ENCODE measurements at places on chromosomes 2 and 18. TPM values are rescaled to one million over a fixed set of nuclear protein-coding genes. Genes with fewer than 3 reads are reported as not detected.
A peak's percentile ranks its signal among the peaks of the same experiment; 100 is the strongest.

- no peaks in the 10 kb centered on the region for H3K36me3 ChIP-seq
- no peaks in the 10 kb centered on the region for H3K4me1 ChIP-seq
- no peak overlapping the region for H3K4me3 ChIP-seq
- no peak for DNase-seq
Observed at GRCh38 chr2:88651646-88652045, 24.4 kb upstream of the EIF2AK3 start.

- no peak overlapping the region for H3K4me3 ChIP-seq
- H3K27me3 ChIP-seq, result peaks cover 22% of the 10 kb centered on the region
- no peaks in the 10 kb centered on the region for H3K4me1 ChIP-seq
Observed at GRCh38 chr2:204293884-204294747, 251.2 kb upstream of the PARD3B start.

- DNase-seq, result no peak
- H3K27me3 ChIP-seq, result peaks cover 3% of the 10 kb centered on the region
Observed at GRCh38 chr2:232891621-232892071, 21.6 kb downstream of the SNORC start.

DNA sequence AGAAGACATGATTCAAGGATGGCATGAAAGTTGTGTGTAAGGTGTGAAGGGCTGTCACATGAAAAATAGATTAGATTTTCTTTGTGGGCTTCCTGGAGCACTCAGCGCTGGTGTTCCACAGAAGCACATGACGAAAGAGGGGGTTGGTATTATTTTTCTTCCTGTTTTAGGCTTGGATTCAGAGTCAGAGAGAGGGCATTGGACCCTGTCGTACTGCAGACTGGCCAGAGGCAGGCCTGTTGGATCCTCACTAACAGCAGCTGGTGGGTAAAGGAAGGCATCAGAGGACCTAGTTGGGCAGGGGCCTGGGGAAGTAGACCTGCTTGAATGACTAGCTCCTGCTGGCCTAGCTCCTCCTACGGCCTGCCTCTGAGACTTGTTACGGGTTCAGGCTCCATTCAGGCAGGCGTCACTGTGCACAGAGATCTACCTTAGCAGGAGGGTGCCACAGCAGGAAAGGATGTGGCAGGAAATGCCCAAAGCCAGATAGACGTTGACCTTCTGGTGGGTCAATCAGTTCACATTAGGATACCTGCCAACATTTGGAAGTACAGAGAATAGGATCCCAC lies 13.1 kb downstream of the CTLA4 start:
- no peak for DNase-seq
- H3K4me1 ChIP-seq, result peaks cover 18% of the 10 kb centered on the region
- H3K27ac ChIP-seq, result no peak overlapping the region

The NT5DC4 gene
- not detected for total RNA-seq

GRCh38 chr2:136110526-136110925 lies 7.4 kb downstream of the CXCR4 start:
- no peak overlapping the region for H3K4me3 ChIP-seq
- no peaks in the 10 kb centered on the region for H3K27me3 ChIP-seq
- peaks cover 45% of the 10 kb centered on the region for H3K4me1 ChIP-seq
- no peak for DNase-seq

GRCh38 chr2:126826491-126826890 lies 72.2 kb upstream of the TEX51 start:
- no peak overlapping the region for H3K27ac ChIP-seq
- H3K27me3 ChIP-seq, result peaks cover 2% of the 10 kb centered on the region
- H3K4me3 ChIP-seq, result no peak overlapping the region
- H3K4me1 ChIP-seq, result no peaks in the 10 kb centered on the region
- H3K36me3 ChIP-seq, result no peaks in the 10 kb centered on the region
- DNase-seq, result no peak

DNA sequence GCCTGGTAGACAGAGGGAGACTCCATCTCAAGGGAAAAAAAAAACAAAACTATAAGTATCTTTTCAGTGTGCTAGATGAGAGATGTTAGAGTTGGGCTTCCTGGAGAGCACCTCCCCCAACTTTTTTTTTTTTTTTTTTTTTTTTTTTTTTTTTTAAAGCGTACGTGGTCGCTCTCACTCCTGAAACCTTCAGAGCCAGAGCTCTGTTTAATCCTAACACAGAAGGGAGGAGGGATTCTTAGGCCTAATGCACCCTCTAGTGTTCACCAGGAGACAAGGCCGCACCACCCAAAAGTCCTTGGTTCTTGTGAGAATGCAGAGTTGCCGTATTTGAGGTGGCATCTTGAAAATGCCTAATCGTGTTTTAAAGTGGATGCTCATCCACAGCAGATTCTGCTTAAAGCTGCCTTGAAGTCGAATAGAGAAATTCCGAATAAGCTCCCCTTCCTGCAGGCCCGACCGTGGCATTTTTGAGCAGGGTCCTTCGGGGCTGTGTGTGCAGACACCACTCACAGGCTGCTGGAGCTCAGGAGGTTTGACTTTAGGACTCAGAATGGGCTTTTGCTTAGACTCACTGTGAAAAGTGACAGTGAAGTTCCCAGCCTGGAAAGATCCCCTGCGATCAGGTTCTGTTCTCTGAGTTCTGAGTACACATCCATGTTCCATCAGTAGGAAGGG lies 252.6 kb downstream of the AGAP1 start:
- DNase-seq, result peak; percentile 57
- H3K27ac ChIP-seq, result no peak overlapping the region
- no peaks in the 10 kb centered on the region for H3K36me3 ChIP-seq
- no peak overlapping the region for H3K4me3 ChIP-seq
- H3K27me3 ChIP-seq, result no peaks in the 10 kb centered on the region
- no peaks in the 10 kb centered on the region for H3K4me1 ChIP-seq

DNA sequence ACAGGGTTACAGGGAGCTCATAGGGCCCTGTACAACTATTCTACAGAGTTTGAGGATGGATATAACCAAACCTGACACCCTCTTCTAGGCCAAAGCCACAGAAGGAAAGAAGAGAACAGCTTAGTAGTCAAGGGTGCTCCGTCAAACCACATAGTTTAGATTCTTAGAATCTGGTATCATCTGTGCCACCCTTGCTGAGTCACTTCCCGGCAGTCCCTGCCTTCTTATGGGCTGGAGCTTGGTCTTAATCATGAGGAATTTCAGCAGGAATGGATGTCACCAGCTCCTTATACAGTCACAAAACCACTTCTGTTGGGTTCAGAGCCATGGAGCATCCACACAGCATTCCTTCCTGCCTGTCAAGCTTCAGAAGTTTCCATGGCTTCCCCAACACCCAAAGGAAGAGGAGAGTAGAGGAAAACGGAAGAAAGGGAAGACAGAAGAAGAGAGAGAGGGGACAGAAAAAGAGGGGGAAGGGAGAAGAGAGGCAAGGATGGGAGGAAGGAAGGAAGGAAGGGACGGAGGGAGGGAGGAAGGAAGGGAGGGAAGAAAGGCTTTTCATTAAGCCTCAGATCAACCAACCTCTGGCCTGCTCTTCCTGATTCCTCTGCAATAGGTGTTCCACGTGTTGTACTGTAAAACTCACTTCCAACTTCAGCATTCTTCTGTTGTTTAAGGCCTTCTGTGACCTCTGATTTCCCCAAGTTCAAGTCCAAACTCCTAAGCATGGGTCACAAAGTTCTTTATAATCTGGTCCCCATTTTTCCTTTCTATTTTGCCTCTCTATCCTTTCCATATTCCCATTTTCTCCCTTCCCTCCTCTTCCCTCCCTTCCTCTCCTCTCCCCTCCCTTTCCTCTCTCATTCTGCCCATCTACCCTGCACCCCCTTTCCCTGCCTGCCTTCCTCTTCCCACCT lies 246.1 kb upstream of the TNP1 start:
- H3K27ac ChIP-seq, result peak overlapping the region; percentile 53
- peaks cover 32% of the 10 kb centered on the region for H3K4me1 ChIP-seq
- H3K4me3 ChIP-seq, result no peak overlapping the region
- H3K27me3 ChIP-seq, result peaks cover 13% of the 10 kb centered on the region
- no peak for DNase-seq

DNA sequence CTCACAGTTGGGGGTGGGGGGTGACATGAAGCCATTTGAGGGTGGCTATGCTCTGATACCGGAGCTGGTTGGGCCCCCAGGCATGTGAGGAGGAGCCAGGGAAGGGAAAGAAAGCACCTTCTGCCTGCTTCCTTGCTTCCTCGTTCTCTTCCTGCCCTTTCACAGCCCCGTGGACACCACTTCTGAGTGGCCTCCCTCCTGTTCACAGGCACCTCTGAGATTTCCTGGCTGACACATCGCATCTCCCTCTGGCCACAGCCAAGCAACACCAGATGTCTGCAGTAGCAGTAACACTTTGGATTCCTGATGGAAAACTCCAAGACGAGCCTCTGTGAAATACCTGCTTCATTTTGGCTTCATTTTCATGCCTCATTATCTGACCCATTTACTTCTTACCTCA lies 64.7 kb upstream of the ST3GAL5 start:
- H3K36me3 ChIP-seq, result no peaks in the 10 kb centered on the region
- H3K27ac ChIP-seq, result no peak overlapping the region
- no peak for DNase-seq
- H3K4me1 ChIP-seq, result no peaks in the 10 kb centered on the region

GRCh38 chr2:221641181-221641871 lies 69.2 kb upstream of the EPHA4 start:
- DNase-seq, result no peak
- H3K36me3 ChIP-seq, result no peaks in the 10 kb centered on the region
- H3K4me1 ChIP-seq, result no peaks in the 10 kb centered on the region
- no peaks in the 10 kb centered on the region for H3K27me3 ChIP-seq

GRCh38 chr2:148752977-148753376 lies 108.4 kb downstream of the EPC2 start:
- DNase-seq, result no peak
- no peak overlapping the region for H3K4me3 ChIP-seq
- no peaks in the 10 kb centered on the region for H3K27me3 ChIP-seq
- H3K36me3 ChIP-seq, result peaks cover 25% of the 10 kb centered on the region
- no peaks in the 10 kb centered on the region for H3K4me1 ChIP-seq

The MOGAT1 gene
- not detected for total RNA-seq

DNA sequence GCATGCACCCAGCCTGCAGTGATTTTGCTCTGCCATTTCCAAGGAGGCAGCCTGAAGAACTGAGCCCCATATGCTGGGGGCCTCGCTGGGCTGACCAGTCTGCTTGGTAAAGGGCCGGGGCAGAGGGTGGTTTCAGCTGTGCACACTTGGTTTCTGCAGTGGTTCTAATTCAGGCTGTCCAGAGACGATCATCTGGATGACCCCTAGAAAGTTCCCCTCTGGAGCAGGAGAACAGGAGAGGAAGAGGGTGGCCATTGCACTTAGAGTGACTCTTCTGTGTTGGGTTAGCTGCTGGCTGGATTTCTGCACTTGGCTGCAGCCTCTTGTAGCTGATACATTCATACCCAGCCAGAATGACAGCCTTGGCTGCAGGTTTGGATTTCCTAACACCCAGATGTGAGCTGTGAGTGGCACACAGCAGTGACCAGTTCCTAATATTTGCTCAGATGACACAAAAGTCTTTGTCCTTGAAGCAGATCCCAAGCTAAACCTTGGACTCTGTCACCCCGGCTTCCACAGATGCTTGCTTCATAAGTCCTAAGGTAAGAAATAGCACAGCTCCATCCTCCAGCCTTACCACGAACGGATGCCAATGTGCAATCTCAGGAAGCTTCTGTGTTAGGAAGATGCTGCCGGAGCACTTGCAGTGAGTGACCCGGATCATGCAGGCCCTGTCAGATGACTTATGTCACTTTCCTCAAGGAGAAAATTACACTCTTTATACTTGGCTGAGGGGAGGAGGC lies 105.6 kb downstream of the HNRNPLL start:
- no peak overlapping the region for H3K27ac ChIP-seq
- H3K4me3 ChIP-seq, result no peak overlapping the region
- H3K36me3 ChIP-seq, result no peaks in the 10 kb centered on the region
- no peak for DNase-seq
- H3K4me1 ChIP-seq, result peaks cover 8% of the 10 kb centered on the region

The RUFY4 gene
- 0.81 TPM for total RNA-seq

The SKOR2 gene
- total RNA-seq, result not detected

DNA sequence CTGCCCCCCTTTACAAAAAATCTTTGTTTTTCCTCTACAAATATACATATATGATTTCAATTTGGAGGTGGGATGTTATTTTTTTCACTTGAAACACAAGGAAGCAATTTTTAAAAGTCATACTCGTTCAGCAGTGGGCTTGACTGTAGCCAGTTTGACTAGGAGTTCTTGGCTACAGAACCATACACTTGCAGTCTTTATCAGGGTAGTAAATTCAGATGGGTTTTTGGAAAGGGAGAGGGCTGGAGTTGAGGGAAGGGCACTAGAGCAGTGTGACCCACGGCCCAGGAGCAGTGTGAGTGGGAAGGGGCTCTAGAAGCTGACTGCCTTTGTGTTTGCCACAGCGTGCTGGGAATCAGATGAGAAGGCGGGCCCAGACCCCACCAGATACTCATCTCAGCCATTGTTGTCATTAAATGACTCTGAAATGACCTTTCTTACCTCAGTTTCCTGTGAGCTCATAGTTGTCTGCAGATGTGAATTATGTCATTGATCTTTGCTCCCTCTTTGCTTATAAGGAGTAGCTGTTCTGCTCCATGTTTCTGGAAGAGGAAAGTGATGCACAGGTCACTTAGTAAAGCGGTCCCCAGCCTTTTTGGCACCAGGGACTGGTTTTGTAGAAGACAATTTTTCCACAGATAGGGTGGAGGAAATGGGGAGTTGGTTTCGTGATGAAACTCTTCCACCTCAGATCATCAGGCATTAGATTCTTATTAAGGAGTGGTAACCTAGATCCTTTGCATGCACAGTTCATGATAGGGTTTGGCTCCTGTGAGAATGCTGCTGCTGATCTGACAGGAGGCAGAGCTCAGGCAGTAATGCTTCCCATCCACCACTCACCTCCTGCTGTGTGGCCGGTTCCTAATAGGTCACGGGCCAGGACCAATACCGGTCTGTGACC lies 116.8 kb downstream of the SPTBN1 start:
- peaks cover 95% of the 10 kb centered on the region for H3K4me1 ChIP-seq
- DNase-seq, result peak; percentile 53
- peak overlapping the region; percentile 84 for H3K27ac ChIP-seq
- no peaks in the 10 kb centered on the region for H3K27me3 ChIP-seq
- peaks cover 34% of the 10 kb centered on the region for H3K36me3 ChIP-seq

The DGKD gene
- total RNA-seq, result 92.1 TPM

The GALR1 gene
- not detected for total RNA-seq

DNA sequence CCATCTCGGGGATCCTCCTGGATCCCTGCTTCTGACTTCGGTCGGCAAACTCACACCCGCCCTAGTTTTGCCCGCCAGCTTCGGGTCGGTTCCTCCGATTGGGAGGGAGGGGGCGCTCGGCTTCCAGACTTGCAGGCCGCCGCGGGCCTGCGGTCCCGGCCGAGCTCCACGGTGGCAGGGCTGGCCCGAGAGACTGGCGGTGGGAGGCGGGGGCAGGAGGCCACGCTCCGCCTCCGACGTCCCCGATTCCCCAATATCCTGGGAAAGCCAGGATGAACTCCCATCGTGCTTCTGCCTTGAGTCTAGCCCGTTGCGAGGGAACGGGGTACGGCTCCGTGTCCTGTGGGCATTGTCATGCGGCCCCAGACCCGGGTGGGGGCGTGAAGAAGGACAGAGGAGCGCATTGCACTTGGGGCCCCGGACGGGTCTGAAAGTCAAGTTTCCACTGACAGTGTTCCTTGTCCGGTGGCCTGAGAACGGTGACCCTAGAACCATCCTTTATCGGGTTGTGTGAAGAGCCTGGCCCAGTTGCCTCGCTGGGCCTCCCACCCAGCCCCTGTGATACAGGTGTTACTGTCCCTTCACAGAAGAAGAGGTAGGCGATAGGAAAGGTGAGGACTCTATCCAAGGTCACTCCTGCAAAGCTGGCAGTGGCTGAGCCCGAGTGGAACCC lies 2.4 kb upstream of the INHBB start:
- peaks cover 58% of the 10 kb centered on the region for H3K27me3 ChIP-seq
- H3K36me3 ChIP-seq, result no peaks in the 10 kb centered on the region
- no peak overlapping the region for H3K27ac ChIP-seq
- peaks cover 25% of the 10 kb centered on the region for H3K4me1 ChIP-seq
- DNase-seq, result peak; percentile 66
- H3K4me3 ChIP-seq, result peak overlapping the region; percentile 25

The TEKT4 gene
- total RNA-seq, result not detected

The ALLC gene
- total RNA-seq, result not detected

Measured in activated CD8-positive, alpha-beta T cell treated with anti-CD3 and anti-CD28 coated beads, Interleukin-2, amount 10 ng/mL, durations not matched to agents 7 days and 5 days (primary cell).